ENCODE measurements at places on chromosomes 6 and 20.

- DNase-seq: peak; percentile 68
Observed at GRCh38 chr6:27161946-27162603, 85.4 kb upstream of the PRSS16 start.

DNA sequence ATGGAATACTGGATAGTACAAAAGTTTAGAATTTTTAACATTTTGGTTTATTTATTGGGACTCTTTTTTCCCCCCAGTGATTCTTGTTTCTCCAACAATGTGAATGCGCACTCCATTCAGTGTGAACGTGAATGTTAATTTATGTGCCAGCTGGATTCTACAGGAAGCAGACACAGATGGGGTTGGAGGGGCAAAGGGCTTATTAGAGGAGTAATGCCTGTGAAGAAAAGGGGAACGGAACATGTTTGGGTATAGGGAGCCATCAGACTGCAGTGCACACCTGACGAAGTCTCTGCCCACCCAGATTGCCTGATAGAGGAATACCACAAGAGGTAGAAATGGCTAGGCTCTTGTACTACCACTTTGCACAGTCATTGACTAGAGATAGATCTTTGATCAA lies 48.2 kb downstream of the PTPRA start:
- DNase-seq: no peak

- DNase-seq: no peak
Observed at GRCh38 chr6:81609736-81610135, 142.7 kb downstream of the TENT5A start.

DNA sequence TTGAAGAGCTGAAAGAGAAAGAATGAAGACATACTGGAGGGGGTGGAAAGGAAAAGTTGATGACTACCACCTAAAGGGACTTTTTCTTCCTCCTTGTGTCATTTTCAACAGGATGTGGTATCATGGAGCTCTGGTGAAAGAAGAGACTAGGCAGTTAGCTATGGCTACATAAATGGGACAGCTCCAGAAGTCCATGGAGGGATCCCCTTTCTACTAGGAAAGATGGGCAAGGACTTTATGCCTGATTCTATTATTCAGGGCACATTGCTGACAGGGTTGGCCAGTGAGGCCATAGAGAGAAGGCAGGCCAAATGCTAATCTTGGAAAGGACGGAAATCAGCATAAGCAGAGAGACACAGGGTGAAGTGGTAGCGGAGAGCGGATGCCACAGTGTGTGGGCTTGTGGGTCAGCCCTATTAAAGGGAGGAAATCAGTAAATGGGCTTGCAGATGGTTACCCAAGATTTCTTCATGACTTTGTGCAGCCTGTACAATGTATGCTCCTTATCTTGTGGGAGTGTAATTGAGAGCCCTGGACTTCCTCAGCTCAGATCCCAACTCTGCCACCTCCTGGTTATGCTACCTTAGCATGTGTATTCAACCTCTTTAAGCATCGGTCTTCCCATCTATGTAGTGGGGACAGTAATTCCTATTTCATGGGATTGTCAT lies 77.4 kb upstream of the TMEM170B start:
- DNase-seq: peak; percentile 28

DNA sequence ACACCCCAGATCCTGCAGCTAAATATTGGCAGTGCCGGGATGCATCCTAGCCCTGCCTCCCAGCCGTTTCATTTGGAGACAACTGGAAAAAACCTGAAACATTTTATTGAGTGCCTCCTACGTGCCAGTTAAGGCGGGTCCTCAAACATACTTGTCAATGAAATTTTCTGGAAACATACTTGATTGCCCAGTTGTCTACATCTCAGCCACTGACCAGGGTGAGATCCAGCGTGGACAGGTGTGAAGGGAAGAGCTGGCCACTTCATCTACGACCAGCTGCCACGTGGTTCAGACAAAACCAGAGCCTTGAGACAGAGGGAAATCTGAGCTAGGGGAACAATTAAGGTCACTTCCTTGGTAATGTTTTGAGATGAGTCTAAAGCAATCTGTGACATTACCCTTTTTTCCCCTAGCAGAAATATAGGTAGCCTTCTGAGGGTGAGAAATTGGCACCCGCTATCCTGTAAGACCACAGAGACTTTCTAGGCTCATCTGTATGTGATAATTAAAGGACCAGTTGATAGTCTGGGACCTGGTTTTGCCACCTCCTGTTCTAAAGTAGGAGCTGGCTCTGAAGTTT lies 116.3 kb upstream of the MTHFD1L start:
- no peak for DNase-seq

- DNase-seq: no peak
Observed at GRCh38 chr6:87054143-87054833, 40.6 kb downstream of the CGA start.

- peak; percentile 74 for DNase-seq
Observed at GRCh38 chr20:2042400-2042799, 48.5 kb upstream of the PDYN start.

- DNase-seq: no peak
Observed at GRCh38 chr6:3882866-3883265, 33.7 kb downstream of the FAM50B start.

- no peak for DNase-seq
Observed at GRCh38 chr6:82521861-82522260, 158.2 kb downstream of the TPBG start.

DNA sequence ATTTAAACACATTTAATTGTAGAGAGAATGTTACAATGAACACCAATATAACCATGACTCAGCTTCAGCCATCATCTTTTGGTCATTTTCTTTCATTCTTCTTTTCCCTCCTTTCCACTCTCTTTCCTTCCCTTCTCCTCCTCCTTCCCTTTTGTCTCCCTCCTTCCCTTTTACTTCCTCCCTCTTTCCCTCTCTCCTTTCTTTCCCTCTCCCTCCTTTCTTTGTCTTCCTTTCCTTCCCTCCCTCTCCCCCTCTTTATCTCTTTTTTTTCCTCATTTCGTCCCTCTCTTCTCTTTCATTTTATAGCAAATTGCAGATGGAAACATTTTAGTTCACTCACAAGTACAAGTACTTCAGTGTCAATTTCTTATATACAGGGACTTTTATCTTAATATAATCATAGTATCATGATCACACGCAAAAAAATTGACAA lies 1.8 kb downstream of the ZKSCAN3 start:
- no peak for DNase-seq

GRCh38 chr6:121335087-121336008 lies 1.1 kb upstream of the TBC1D32 start:
- no peak for DNase-seq

DNA sequence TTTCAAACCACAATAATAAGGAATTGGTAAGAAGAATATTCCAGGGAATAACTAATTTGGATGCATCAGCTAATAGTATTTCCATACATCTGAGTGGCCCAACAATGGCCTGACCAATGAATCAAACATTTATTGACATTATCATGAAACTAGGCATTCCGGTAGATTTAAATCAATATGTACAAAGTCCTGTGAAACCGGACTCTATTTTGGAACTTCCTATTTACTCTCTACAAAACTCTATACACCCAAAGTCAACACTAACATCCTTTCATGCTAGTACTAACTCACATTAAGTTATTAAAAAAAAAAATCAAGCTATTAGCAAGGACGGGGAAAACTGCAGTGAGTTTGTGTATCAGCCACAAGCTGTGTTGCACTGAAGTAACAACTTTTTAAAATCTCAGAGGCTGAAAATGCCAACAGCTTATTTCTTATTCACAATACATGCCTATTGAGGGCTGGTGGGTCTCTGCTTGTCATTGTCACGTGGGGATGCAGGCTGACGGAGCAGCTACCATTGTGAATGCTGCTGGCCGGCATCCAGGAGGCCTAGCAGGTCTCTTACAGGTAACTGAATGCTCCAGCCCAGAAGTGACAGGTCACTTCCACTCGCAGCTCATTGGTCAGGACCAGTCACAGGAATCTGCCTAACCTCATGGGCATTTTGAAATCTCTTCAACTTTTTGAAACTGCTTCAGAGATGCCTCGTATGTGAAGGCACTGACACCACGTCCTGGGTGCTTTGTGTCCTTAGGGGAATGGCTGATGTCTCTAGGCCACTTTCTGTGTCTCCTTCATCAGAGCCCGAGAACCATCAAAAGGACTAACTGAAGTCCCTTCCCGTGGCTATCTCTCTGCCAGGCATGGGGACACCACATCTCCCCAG lies 76.3 kb downstream of the SLC22A23 start:
- DNase-seq: no peak

DNA sequence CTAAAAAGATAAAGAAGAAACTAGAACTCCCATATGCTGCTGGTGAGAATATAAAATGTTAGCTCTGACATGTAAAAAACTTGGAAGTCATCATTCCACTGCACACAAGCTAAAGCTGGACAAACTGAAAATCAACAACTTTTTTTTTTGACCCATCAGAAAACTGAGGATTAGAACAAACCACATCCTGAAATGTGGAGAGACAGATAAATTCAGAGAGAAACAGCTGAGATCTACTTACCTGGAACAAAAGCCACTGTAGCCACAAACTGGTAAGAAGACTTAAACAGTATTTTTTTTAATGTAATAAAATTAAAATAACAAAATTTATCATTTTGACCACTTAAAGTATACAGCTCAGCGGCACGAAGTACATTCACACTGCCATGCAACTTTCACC lies 408.5 kb upstream of the RGS17 start:
- DNase-seq: no peak

DNA sequence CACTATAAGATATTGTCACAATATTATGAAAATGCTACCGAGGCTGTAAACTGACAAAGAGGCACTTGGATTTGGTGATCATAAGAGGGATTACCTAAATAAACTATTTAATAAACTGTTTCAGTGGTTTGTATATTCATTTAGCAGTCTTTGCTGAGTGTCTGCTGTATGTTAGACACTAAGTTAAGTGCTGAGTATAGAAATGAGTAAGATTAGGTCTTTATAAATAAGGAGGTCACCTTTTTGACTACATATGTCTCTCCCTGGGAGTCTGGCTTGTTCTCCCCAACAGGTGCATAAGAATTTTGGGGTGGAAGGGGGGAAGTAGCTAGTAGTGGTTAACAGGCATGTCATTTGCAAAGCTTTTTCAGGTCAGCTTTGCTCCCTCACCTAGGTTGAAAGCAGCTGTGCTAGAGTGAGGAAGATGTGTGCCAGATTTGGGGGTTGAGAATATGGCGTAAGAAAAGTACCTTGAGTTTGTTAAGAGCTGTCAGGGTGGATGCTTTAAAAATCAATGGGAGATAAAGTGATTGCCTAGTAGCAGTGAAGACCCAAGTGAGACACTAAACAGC lies 246.3 kb downstream of the ZFAND3 start:
- DNase-seq: no peak

DNA sequence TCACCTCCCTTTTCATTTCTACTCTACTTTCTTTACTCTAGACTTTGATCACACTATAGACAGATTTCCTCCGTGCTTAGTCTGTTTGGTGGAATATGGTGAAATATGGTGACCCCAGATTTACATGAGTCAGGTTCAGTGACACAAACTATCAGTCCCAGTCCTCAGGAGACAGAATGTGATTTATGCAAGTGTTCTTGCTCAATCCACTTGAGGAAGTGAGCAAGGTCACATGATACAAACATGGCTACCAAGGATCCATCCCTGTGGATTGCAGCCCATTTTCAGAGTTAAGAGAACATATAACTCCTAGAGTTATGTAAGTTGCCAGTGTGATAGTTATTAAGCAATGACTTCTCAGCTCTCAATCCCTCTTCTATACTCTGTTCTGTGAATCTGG lies 23.7 kb upstream of the TSHZ2 start:
- DNase-seq: no peak

- DNase-seq: no peak
Observed at GRCh38 chr6:147660334-147661311, 152.1 kb downstream of the SAMD5 start.

DNA sequence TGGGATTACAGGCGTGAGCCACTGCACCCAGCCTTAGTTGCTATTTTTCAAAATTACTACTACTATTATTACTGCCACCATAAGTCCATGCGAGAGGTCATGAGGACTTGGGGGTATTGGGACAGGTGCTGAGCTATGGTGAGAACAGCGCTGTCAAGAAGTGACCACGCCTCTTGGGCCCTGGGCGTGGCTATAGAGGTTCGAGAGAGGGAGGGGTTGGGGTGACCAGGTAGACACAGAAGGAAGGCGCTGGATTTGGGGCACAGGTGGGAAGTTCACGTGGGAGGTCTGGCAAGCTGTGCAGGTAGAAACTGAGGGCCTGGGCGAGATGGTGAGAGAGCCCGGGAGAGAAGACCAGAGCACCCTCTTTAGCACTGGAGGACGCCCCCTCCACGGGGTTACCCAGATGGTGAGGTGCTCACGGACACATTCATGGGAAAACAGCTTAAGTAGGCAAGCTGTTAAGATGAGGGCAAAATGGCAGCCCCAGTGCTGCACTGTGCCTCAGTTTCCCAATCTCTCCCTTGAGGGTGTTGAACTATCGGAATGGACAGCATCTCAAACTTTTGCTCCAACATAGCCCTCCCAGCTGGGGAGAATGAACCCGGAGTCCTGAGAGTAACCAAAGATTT lies 61.0 kb downstream of the RAB44 start:
- no peak for DNase-seq

DNA sequence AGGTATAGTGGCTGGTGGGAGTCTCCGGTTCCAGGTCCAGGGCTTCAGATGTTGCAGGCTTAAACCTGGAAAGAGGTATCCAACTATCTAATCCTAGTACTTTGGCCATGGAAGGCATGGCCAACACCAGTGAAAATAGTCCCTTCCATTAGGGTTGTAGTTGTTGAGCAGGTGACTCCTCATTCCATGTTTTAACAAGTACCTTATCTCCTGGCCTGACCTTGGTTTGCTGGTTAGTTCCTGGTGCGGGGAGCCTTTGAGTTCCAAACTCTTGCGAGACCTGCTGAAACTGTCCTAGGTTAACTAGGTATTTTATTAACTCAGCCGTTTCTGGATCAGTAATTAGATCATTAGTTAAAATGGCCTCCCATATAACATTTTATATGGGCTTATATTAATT lies 165.1 kb upstream of the PROKR2 start:
- no peak for DNase-seq

DNA sequence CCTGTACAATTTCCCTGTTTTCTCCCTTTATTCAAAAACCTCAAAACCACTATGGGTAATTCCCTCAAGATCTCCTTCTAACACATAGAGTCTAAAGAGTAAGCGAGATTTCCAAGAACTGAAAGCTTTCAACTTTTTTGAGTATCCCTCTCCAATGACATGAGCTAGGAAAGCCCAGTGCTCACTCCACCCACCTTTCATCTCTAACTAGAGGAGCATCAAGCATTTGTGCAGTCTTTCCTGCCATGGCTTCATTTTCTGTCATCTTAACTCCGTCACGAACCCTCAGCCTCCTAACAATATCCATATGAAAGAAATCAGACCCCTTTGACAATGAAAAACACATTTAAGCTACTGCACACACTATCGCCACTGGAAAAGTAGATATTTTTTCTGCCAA lies 91.9 kb upstream of the SUPT3H start:
- DNase-seq: no peak

DNA sequence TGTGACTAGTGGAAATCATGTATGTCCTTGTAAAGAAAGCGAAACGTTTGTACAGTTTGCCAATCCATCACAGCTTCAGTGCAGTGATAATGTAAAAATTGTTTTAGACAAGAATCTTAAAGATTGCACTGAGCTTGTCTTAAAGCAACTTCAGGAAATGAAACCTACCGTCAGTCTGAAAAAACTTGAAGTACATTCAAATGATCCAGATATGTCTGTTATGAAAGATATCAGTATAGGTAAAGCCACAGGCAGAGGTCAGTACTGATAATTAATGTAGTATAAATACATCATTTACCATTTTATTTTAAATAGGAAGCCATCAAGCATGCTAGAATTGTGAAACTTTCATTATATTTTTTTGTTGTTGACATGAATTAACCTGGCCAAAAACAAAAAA lies 60.9 kb upstream of the SMIM8 start:
- no peak for DNase-seq

All from A172 (cell line).